ENCODE measurements at places on chromosomes 6 and 20.

DNA sequence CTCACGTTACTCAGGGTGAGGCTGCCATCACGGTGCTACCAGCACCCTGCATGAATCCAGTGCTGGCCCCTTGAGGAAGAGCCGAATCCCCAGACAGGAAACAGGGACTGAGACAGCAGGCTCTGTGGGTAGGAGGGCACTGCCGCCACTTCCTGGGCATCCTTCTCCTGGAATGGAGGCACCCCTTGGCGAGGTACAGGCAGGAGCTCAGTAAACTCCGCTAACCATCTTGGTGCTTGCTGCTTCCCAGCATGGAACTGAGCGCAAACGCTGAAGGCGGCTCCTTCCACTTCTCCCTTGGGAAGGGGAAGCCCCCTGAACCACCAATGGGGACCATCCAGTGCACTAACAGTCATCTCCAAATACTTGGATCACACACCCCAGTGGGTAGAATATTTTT lies 13.5 kb upstream of the CCDC167 start:
- DNase-seq, result no peak

DNA sequence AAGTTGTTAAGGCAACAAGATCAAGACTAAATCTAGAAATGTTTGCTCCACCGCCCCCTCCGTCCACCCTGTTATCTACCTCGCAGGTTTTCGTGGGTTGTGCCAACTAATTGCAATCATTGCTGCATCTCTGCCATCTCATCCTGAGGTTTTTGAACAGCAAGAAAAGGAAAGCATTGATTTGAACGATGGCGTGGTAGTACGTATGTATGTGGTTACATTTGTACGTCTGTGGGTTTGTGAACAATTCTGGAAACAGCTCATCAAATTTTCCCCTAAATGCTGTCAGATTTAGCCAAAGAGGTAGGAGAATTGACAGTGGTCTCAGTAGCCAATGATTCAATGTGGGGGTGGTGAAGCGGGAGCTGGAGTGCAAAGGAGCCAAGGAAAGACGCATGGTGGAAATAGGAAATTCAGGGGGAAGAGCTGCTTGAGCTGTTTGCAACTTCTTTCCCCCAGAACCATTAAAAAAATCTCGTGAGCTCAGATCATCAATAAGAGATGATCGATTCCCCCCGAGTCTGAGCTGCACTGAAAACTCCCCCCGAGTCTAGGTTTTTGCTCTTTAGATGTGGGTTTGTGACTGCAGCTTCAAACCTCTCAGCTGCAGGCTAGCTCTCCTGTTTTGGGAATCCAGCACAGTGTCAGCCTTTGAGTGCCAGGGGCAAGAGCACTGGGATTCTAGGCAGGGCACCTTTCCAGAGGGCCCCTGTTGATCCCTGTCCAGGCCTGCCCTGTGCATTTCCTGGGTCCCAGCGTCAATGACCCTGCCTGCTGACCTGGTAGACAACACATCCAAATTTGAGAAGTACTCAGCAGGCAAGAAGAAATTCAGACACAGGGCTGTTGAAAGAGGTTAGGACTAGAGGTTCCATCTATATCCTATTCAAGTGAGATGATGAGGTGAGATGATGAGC lies 72.6 kb upstream of the LY86 start:
- DNase-seq, result no peak

GRCh38 chr6:37480951-37481534 lies 18.6 kb downstream of the CCDC167 start:
- no peak for DNase-seq

DNA sequence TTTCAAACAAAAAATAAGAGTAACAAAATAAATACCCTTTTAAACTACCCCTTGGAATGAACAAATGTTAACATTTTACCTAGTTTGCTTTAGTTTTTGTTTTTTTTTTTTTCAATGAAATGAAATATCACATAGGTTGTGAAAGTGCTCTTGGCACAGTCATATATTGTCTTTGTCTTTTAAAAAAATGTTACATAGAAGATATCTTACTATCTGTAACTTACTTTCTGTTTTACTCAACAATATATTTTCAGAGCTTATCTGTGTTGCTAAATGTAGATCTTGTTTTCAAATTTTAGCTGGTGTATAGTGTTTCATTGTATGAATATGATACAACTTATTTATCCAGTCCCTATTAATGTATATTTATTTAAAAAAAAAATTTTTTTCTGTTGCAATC lies 8.6 kb downstream of the CEP57L1 start:
- DNase-seq, result no peak

DNA sequence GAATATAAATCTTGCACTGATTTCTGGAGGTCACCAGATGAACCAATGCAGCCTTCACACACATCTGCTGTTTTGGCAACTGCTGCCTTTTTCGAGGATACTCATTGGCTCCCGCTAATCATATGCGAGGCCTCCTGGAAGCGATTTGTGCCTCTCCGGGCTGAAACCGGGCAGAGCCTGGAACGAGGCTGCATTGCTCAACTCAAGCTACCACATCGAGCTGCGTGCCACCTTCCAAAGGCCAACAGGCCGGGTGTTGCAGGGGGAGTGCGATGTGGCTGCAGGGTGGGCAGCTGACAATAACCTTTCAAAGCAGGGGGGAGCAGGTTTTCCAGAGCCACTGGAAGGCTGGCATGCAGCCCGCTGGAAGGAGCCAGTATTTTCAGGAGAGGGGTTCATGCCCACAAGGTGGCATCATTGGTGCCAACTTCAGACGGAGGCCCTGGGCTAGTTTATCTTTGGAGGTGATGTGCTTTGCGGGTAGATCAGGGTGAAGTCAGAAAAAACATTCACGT lies 122.6 kb upstream of the IFNGR1 start:
- no peak for DNase-seq

Data from astrocyte of the cerebellum (primary cell).